ENCODE measurements at places on chromosomes 16 and 17. TPM values are rescaled to one million over a fixed set of nuclear protein-coding genes. Genes with fewer than 3 reads are reported as not detected.
A peak's percentile ranks its signal among the peaks of the same experiment; 100 is the strongest.

GRCh38 chr16:842061-842476 is 41.5 kb upstream of the GNG13 start:
- no peak for DNase-seq

DNA sequence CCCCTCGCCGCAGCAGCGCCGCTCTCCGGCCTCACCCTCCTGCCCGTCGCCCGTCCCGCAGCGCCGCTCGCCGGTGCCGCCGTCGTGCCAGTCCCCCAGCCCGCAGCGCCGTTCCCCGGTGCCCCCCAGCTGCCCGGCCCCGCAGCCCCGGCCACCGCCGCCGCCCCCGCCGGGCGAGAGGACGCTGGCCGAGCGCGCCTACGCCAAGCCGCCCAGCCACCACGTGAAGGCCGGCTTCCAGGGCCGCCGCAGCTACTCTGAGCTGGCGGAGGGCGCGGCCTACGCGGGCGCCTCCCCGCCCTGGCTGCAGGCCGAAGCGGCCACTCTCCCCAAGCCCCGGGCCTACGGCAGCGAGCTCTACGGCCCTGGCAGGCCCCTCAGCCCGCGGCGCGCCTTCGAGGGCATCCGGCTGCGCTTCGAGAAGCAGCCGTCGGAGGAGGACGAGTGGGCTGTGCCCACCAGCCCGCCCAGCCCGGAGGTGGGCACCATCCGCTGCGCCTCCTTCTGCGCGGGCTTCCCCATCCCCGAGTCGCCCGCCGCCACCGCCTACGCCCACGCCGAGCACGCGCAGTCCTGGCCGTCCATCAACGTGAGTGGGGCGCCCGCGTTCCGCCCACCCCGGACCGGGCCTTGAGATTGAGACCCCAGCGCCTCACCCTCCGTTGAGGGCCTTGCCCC is 15.0 kb downstream of the TBKBP1 start:
- peak; percentile 35 for DNase-seq

CLDN6 gene
- 33.0 TPM for total RNA-seq

- no peak for DNase-seq
Measured at GRCh38 chr16:27498031-27498825, 51.5 kb downstream of the GTF3C1 start.

- DNase-seq = no peak
Measured at GRCh38 chr16:87206646-87207451, 110.3 kb downstream of the C16orf95 start.

Data from endothelial cell (in vitro differentiated cells).